ENCODE measurements at places on chromosomes 5 and 9.

GRCh38 chr5:151388960-151389359 is 41.6 kb upstream of the SLC36A2 start:
- no peak for DNase-seq

GRCh38 chr5:15834596-15835245 is 334.7 kb downstream of the FBXL7 start:
- no peak for DNase-seq

GRCh38 chr5:42360616-42361314 is 62.5 kb upstream of the GHR start:
- no peak for DNase-seq

DNA sequence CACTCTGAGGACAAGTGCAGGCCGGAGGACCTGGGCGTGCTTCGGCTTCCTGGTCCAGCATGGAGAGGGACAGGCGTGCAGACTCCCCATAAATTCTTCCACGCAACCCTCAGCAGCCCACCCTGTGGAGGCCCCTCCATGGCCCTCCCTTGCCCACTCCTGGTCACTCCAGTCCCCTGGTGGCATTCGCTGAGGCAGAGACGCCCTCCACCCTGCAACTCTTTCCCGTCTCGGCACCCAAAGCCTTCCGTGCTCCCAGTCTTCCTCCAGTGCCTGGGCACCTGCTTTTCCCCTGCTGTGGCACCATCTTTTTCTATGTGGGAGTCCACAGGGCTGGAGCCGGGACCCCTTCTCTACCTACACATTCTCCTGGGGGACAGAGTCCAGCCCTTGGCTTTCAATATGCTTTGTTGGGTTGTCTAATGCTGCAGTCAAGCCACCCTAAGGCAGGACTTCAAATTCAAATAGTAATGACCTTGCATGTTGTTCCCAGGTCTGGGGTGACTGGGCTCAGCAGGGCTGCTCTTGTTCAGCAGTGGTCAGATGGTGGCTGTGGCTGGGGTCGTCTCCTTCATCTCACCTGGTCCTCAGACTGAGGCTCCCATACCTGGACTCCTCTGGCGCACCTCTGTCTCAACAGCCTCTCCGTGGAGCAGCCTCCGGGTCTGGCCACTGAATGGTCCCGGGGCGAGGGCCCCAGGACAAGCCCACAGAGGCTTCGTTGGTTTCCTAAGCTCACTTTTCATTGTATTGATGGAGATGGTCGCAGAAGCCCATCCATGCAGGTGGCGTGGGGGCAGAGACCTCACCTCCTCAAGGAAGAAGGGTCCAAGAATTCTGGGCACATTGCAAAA is 15.2 kb downstream of the MRPL36 start:
- DNase-seq = no peak

DNA sequence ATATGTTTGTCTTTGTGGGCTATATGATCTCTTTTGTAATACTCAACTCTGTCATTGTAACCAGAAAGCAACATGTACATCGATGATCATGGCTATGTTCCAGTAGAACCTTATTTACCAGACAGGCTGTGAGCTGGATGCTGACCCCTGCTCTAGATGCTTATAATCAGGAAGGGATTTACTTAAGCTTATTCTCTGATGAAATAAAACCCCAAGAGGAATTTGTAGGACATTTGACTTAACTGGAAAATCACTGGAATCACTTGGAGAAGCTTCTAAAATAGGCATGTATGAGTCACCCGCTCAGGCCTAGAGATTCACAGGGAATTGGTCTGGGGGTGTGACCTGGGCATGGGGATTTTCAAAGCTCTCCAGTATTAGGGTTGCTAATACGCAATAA is 285.8 kb upstream of the ZNF608 start:
- DNase-seq = no peak

DNA sequence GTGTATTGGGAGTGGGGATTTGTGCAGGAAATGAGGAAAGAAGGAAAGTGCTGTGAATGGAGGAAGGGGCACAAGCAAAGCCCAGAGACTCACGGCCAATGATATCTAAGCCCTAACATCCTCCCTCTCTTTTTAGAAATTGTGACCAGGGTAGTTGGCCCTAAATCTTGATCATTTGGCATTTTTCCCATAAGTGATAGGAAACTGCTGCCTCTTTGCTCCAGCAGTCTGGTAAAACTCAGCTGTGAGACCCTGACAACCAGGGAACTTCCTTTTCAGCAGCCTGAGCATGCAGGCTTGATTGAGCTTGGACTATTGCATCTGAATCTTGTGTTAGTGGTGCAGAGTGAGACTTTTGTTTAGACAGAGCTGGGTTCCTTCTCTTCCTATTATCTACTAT is 9.6 kb upstream of the ADRB2 start:
- DNase-seq = no peak

GRCh38 chr5:124952079-124952478 is 205.6 kb upstream of the ZNF608 start:
- DNase-seq = no peak

DNA sequence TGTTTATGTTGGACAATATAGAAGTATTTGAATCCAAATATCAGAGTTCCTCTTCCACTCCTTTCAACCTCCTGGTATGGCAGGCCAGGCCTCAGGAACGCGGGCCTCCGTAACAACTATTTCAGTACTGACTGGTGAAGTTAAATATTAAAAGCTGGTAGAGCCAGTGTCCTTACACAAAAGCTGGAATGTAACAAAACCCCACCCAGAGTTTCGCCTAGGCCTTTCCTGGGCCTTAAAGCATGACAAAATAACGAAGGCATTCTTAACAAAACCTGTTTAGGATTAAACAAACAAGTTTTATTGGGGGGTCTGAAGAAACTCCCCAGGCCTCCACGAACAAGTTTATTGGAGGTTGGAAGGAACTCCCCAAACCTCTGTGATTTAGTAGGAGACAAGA is 61.6 kb upstream of the GNE start:
- DNase-seq = no peak

DNA sequence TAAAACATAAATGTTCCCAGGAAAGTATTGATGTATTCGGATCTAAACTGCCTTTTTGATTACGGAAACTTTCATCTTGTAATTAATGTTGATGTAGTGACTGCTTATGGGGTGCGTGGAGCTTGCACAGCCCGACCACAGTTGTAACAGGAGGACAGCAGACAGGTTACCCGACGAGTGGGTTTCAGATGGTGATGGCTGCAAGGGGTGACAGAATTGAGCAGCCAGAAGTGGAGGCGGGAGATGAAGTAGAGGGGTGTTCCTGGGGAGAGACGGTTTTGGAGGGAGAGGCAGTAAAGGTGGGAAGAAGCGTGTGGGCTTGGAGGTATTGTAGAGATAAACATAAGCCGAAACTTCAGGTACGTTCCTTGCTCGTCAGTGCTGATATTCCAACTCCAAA is 5.8 kb downstream of the CEP72 start:
- DNase-seq = no peak

DNA sequence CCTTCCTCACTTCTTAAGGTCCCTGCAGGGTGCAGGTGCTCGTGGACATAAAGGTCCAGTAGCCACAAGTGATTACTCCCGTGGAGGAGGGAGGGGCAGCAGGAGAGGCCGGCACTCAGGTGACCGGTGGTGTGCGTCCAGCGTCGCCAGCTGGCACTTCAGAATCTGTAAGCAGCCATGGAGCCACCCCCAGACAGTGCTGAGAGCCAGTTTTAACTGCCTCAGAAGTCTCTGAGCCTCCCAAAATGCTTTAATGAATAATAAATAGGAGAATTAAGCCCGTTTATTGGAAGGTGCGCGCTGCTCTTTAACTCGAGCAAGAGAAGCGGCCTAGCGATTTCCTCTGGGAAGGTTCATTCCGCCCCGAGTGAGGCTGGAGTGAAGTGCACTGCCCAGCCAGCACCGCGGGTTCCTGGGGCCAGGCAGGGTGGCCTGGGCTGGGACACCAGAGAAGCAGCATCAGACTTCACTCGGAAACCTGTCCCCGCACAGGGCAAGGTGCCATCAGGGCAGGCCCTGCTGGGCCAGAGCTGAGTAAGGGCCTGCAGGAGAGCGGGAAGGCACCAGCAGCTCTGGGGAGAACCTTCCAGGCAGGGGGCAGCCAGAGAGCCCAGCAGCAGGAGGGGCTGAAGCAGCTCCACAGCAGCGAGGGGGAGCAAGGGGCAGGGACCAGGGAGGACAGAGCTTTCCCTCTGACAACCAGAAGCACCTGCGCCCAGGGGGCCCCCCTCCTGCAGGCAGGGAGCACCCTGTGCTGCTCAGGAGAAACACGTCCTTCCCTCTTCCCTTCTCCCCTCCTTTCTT is 61.2 kb downstream of the VAV2 start:
- no peak for DNase-seq

- DNase-seq = no peak
Observed at GRCh38 chr5:38797838-38798237, 48.0 kb upstream of the OSMR start.

DNA sequence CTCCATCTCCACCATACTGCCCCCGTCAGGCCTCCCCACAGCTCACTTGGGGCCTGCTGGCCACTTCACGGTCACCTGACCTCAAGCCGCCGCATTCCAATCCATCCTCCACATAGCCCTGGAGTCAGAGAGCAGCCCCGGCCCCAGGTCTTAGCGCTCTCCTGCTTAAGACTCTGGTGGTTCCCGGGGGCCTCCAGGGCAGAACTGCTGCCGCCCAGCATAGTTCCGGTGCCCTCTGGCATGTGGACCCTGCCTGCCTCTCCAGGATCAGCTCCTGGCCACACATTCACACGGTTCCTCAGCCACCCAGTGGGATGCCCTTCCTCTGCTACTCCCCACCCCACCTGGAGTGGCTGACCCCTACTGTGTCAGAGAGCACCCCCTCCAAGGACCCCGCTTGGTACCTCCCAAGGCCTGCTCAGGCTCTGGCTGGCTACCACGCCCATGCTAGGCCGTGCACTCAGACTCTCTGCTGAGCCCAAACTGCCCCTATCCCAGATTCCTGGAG is 8.7 kb downstream of the PHYKPL start:
- DNase-seq = no peak

GRCh38 chr9:136835932-136836904 is 6.1 kb upstream of the AJM1 start:
- DNase-seq = no peak

GRCh38 chr5:35672995-35673394 is 55.3 kb downstream of the SPEF2 start:
- DNase-seq = no peak

DNA sequence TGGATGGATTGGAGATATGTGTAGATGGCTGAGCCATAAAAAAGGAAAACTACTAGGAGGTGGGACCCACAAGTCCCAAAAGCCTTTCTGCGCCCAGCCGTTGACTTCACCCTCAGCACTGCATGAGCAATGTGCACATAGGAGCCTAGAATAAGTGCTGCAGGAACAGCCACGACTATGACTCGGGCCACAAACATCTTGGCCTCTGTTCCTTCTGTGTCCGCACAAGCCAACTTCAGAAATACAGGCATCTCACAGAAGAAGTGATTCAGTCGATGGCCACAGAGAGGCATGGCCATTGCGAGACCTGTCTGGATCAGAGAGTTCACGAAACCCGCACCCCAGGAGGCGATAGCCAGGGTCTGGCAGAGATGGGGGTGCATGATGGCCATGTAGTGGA is 587 bp downstream of the OR2Y1 start:
- DNase-seq = no peak

DNA sequence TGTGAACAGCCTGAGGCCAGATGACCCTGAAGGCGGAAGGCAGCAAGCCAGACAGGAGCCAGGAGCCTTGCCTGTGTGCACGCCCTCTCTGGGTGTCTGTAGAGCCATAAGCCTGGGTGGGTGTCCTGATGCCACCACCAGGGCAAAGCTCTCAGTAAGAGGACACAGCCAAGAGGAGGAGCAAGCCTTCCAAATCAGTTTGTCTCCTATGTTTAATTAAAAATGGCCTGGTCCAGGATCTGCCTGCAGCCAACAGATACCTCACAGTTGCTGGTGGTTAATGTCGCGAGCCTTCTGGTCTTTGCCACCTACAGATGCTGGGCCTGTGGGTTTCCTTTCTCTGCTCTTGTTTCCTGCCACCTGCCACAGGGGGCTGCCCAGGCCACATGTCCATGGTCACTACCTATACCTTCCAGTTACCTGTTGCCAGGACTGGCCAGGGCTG is 56.9 kb downstream of the SYK start:
- no peak for DNase-seq

DNA sequence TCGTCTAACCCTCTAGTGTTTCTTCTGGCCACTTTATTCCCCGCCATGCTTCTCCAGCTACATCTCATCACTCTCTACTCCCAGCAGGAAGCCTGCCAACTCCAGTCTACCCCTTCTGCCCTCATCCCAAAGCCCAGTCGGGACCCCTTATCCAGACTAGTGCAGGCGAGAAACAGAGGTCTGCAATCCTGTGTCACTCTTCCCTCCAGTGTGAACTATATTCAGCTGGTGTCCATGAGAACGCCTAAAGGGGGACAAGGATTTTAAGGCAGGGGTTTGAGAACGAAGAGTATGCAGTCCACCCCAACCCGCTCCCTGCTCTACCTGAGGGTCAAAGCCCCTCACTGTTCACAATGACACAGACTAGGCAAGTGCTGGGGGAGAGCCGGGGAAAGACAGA is 41.7 kb upstream of the GABRP start:
- no peak for DNase-seq

GRCh38 chr9:88531920-88532698 is 2.9 kb upstream of the NXNL2 start:
- no peak for DNase-seq

DNA sequence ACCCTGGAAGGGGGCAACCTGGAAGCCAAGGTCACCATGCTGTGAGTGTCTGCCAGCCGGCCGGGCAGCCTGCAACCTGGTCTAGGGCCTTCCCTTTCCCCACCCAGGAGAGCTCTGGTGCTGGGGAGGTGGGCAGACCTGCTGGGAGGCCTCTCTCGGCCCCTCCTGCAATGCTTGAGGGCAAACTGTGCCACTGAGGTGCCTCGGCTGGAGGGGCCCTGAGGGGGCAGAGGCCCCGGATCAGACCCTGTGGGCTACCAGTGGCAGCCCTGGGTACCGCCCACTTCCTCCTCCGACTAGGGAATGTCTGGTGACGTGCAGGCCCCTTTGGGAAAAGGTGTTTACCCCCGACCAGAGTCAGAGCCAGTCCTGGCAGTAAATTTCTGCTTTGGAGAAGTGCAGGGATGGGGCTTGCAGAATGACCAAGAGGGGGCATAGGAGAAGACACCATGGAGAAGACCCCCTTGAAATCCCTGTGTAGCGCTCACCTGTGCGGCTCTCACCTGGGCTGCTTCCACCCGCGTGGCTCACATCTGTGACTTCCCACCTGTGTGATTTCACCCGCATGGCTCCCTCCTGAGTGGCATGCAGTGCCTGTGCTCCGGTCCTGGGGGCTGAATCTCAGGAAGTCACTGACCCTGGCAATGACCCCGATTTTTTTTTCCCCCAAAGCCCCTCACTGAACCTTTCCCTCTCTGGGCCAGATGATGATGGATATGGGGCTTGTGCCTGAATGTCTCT is 1.1 kb downstream of the LCN1 start:
- DNase-seq = no peak
